Pons (tissue), 1 donor: ENCODE measurements at places on chromosomes 2 and 18.

DNA sequence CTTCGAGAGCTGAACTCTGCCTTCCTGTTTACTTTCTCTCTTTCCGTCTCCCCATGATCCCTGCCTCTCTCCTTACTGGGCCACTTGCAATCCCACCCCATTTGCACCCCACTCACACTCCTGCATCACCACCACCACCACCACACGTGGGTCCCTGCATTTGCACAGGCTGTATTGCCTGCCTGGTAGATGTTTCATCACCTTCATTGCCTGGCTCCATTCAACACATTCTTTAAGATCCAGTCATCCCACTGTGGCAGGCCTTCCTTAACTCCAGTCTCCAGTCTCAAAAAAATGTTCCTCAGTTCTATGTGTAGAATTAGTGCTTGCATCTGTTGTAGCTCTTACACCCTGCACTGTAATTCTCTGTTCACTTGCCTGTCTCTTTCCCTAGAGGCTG is 13.9 kb downstream of the NOSTRIN start:
- no peak for DNase-seq

- DNase-seq: no peak
Observed at GRCh38 chr2:12538138-12538694, 178.5 kb upstream of the TRIB2 start.

DNA sequence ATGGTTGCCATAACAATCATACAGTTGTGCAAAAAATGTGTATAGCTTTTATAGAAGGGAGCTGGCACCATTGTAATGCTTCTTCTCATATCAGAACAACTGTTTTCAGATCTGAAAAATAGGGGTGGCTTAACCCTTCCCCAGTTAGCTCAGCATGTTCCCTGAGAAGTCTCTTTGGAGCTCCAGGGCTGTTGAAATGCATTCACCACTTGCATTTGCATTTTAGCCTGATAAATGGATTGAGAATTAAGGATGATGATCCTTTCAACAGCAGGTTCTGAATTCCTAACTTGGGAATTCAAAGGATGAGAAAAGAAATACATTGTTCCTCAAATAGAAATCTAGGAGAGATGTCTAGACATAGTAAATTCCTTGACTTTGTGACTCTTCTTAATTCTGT is 181.7 kb upstream of the ALPP start:
- DNase-seq: no peak

DNA sequence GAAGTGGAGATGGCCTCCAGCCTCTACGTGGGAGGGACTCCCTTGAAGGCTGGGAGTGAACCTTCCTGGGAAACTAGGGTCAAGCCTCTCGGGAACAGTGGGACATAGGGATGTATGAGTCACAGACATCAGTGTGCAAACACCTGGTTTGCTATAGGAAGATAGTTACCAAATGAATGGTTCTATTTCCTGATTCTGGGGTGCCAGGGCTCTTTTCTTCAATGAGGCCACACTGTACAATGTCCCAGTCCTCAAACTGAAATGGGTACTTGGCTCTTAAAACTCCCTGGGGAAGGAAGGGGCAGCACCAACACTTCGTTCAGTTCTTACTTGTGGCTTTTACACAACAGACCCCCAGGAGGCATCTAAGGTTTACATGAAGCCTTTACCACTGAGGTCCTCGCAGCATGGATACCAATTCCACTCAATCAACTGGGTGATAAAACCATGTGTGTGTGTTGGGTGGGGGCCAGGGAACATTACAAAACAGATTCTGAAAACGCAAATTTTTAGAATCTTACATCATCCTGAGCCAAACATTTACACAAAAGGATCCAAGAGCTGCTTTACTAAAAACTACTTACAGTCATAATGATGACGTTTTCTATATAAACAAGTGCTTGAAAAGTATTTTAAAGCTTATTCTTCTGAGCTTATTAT is 10.4 kb downstream of the ERFE start:
- no peak for DNase-seq

- no peak for DNase-seq
Observed at GRCh38 chr2:238843476-238843875, 4.4 kb upstream of the TWIST2 start.

DNA sequence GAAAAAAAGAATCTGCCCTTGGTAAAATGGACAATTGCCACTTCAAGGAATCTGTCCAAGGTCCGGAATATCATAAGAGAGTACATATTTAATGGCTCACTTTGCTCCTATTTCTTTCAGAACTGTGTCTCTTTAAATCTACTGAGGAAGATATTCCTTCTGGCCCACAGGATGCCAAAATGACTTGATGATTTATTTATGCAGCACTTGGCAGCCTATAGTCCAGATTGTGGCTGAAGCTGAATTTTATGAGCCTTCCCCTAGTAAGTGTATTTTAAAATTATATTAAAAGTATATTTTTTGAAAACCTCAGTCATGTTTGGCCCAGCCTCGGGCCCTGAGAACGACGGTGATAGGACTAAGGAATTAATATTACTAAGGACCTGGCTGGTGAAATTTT is 465.1 kb upstream of the HNRNPA3 start:
- DNase-seq: no peak

GRCh38 chr2:105786231-105787230 is 41.8 kb downstream of the NCK2 start:
- DNase-seq: no peak

- DNase-seq: no peak
Observed at GRCh38 chr2:10772201-10772867, 40.3 kb downstream of the PDIA6 start.

DNA sequence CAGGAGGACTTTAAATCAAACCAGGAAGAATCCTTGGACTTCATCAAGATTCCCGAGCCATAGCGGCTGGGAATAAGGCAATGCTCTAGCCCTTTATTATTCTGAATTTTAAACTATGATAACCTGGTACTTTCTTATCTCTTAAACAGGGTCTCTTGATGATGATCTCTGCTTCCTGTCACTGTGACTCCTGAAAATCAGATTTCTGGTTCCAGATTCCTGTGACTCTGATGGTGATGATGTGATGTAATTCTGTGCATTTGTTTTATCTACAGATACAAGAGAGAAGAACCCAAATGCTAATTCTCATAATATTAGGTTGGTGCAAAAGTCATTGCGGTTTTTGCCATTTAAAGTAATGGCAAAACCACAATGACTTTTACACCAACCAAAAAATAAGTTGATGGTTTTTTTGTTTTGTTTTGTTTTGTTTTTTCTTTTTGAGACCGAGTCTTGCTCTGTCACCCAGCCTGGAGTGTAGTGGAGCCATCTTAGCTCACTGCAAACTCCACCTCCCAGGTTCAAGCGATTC is 116.3 kb upstream of the CREB1 start:
- DNase-seq: no peak
